DMS79 treated with DMSO at 0.1 percent for 48 hours (cell line): ENCODE measurements at places on chromosomes 2 and 18.

- DNase-seq = peak; percentile 56
These were observed 468 bp downstream of the PIKFYVE start for GRCh38 chr2:208266553-208266893.

- DNase-seq = no peak
These were observed 99.1 kb downstream of the MYO3B start for GRCh38 chr2:170276925-170277629.

DNA sequence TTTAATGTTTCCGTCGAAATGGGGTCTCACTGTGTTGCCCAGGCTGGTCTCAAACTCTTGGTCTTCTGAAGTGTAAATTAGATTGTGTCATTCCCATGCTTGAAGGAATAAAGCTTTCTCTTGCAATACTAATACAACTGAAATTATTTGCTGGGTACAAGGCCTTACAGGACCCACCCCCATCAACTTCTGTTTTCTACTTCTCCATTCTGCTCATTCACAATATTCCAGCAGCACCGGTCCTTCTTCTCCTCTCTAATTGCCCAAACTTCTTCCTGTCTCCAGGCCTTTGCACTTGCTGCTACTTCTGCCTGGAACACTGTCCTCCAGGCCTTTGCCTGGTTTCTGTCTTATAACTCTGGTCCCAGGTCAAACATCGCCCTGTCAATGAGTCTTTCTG is 73.8 kb downstream of the APOB start:
- DNase-seq = no peak

GRCh38 chr2:231601356-231602229 is 8.9 kb downstream of the TEX44 start:
- peak; percentile 48 for DNase-seq

- DNase-seq = no peak
These were observed 510.3 kb downstream of the ZNF804A start for GRCh38 chr2:185108588-185108987.

GRCh38 chr2:218026244-218026643 is 23.4 kb upstream of the TNS1 start:
- DNase-seq = no peak

GRCh38 chr2:79903222-79904000 is 390.6 kb downstream of the CTNNA2 start:
- no peak for DNase-seq
